ENCODE measurements at places on chromosomes 6 and 20. TPM values are rescaled to one million over a fixed set of nuclear protein-coding genes. Genes with fewer than 3 reads are reported as not detected.

Gene MUC22
- not detected for polyA plus RNA-seq

Gene ATRN
- 49.5 TPM for polyA plus RNA-seq

Gene SOX18
- 8.7 TPM for polyA plus RNA-seq

GRCh38 chr6:161219680-161220079, 54.2 kb downstream of the AGPAT4 start:
- H3K4me1 ChIP-seq: no peaks in the 10 kb centered on the region
- no peak overlapping the region for H3K4me3 ChIP-seq
- peaks cover 17% of the 10 kb centered on the region for H3K36me3 ChIP-seq
- no peak overlapping the region for H3K27ac ChIP-seq
- no peaks in the 10 kb centered on the region for H3K27me3 ChIP-seq
- DNase-seq: no peak

GRCh38 chr20:7859356-7859802, 80.9 kb downstream of the HAO1 start:
- H3K4me3 ChIP-seq: no peak overlapping the region
- no peaks in the 10 kb centered on the region for H3K4me1 ChIP-seq
- peak; percentile 43 for DNase-seq
- H3K36me3 ChIP-seq: no peaks in the 10 kb centered on the region
- H3K27me3 ChIP-seq: no peaks in the 10 kb centered on the region

DNA sequence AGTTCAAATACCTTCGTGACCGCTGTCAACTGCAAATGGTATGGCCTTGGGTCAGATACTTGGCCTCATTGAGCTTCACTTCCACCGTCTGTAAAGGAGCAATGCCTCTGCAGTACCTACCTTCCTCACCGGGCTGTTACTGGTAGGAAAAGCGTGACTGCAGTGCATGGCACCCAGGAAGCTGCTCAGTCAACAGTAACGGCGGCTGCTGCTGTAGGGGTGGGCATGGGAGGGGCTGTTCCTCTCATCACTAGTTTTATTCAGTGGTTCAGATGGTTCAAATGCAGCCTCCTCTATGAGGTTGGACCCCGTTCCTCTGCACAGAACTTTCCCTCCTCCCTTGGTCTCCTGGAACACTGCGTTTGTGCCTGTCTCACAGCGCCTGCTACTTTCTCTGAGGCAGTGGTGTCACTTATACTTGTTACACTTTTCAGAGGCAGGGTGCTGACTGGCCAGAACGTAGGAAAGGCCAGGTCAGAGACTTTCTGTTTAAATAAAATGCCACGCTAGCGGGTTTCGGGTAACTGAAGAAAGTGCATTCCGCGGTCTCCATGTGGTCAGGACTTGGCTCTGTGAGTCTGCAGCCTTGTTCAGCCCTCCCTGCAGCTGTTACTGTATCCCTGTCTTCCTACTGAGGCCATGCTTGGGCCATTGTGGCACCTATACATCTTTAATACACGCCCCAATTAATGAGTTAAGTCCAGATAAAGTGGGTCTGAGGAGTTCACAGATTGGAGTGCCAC, 279.6 kb downstream of the NRN1 start:
- no peak for DNase-seq
- H3K4me1 ChIP-seq: peaks cover 21% of the 10 kb centered on the region
- H3K27ac ChIP-seq: no peak overlapping the region
- no peaks in the 10 kb centered on the region for H3K27me3 ChIP-seq
- no peaks in the 10 kb centered on the region for H3K36me3 ChIP-seq

DNA sequence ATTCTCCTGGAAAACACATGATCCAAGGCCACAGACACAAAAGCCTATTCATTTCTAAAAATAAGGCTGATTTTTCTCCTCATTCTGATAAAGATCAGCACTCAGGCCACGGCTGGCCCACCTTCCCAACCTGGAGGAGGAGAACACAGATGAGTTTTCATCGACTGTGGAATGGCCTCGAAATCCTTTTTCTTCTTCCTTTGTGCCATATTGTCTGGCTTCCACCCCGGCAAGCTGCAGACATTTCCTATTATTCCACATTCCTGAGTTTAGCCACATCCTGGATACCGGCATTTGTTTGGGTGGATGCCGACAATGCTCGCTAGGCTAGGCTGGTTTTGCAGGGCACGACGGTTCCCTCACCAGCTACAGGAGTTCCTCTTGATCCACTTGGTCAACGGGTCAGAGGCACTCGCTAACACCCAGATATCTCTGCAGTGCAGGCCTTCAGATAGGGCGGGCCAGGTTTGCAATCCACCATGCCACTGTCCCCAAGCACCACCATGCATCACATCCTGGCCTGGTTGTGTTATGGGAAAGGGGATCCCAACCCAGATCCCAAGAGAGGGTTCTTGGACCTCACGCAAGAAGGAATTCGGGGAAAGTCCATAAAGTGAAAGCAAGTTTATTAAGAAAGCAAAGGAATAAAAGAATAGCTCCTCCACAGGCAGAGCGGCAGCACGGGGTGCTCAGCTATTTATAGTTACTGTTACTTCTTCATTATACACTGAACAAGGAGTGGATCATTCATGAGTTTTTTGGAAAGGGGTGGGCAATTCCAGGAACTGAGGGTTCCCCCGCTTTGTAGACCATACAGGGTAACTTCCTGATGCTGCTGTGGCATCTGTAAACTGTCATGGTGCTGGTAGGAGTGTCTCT, 4.2 kb upstream of the CTSZ start:
- peaks cover 24% of the 10 kb centered on the region for H3K4me1 ChIP-seq
- H3K4me3 ChIP-seq: no peak overlapping the region
- peaks cover 13% of the 10 kb centered on the region for H3K36me3 ChIP-seq
- no peak overlapping the region for H3K27ac ChIP-seq

GRCh38 chr6:9783567-9783966, 631.3 kb downstream of the TFAP2A start:
- no peaks in the 10 kb centered on the region for H3K4me1 ChIP-seq
- no peaks in the 10 kb centered on the region for H3K27me3 ChIP-seq
- H3K27ac ChIP-seq: no peak overlapping the region

Data from spinal cord (tissue), 10 donors.